Fibroblast of skin of abdomen (primary cell): ENCODE measurements at places on chromosomes 3 and 15.

DNA sequence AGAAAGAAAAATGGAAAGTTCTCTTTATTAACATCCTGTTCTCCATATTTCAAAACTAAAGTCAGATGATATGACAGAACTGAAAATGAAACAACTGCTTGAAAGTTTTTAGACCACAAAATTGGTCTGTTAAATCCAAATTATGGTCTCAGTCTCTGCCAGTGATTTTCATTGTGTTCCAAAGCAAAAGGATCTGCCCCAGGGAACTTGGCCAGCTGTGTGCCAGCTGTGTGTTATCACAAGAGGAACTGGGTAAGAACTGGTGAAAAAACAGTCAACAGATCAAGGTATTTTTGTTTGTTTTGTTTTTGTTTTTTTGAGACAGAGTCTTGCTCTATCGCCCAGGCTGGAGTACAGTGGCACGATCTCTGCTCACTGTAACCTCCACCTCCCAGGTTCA is 323.3 kb downstream of the CTNNB1 start:
- no peak for DNase-seq

GRCh38 chr15:75702436-75702835 is 10.2 kb downstream of the CSPG4 start:
- no peak for DNase-seq

DNA sequence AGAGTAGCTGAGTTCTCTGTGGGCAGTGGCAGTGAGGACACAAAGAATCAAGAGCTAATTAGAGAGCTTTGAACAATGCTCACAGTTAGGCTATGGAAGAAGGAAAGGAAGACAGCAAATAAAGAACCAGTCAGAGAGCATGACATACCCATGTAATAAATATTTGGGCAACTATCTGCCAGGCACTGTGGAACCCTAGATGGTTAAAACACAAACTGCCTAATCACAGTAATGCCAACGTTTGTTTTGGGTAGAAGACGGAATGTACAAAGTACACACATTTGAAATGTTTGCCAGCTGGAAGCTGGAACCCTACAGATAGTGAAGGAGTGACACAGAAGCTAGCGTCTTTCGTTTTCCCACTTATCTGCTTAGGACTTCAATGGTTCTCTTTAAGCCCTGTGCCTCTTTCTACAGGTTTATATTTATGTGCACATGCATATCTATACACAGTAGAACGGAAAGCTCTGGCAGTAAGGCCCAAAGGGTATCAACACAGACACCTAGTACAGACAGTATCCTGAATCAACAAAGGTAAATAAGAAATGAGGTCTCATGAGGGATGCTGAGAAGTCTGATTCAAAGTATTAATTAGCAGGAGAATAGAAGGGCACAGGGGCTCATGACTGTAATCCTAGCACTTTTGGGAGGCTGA is 44.6 kb downstream of the ANKRD28 start:
- no peak for DNase-seq

DNA sequence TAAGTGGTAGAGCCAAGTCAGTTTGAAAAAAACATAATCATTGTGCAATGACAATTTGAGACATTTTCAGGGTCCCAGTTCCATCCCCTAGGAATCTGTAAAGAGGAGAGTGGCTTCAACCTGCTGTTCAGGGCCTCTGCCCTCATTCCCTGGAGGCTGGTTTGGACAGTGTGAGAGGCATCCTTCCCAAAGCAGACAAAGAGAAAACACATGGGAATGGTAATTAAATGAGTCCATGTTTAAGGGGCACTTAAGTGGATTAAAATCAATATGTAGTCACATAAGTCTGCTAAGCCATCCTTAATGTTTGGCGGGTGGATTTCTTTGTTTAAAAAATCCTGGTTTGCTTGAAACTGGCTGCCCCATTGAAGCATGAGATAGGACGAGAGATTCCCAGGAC is 146.3 kb upstream of the CTDSPL start:
- DNase-seq: no peak

DNA sequence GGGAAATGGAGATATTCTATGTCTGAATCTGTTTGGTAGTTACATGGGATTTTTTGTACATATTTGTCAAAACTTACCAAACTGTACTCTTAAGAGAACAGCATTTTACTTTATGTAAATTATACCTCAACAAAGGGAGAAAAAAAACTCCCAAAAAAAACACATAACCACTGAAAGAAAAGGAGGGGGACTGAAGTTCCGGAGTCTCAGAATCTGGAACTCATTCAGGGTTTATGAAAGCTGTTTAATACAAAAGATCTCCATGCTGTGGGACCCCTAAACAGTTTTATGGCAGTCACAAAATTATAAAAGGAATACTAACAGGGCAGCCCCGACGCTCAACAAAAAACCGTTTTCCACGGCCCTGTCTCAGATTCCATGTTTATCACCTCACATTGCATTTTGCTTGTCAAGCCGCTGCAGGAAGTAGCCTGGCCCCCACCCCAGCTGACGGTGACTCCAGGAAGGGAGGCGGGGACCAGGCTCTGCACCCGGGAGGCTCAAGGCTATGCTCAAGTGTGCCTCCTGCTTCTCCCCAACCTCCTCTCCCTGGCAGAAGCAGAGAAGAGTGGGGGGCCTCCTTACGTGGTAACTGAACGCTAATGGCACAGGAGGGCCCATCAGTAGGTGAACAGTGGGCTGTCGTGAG is 29.3 kb downstream of the RFT1 start:
- no peak for DNase-seq
